ENCODE measurements at places on chromosomes 16 and 17. TPM values are rescaled to one million over a fixed set of nuclear protein-coding genes. Genes with fewer than 3 reads are reported as not detected.
A peak's percentile ranks its signal among the peaks of the same experiment; 100 is the strongest.

DNA sequence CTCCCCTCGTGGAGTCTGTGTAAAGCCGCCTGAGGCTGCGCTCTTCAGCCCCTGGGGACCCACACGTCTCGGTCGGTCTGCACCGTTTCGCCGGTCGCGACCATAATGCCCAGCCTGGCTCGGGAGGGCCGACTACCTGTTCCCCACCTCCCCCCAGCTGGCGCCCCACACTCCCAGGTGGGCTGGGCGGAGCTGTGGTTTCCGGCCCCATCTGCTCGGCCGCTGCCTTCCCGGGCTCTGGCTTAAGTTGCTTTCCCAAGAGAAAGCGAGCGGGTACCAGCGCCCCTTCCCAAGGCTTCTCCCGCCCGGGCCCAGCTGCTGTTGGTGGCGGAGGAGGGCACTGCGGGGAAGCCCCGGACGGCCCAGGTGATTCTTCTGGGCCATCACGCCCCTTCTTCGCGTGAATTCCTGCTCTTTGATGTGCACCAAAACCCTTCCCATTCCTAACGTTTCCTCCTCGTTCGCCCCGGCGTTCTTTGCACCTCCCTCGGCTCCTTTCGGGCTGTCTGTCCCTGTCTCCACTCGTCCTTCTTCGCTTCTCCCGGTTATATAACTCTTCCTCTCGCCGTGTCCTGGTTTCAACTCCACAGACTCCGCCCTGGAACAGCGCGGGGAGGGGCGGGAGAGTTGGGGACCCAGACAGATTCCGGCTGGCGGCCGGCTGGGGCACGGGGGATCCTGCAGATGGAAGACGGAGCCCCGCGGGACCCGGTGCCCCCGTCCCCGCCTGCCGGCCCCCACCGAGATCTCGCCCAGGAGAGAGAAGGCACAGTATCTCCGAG, 2.0 kb downstream of the KDM6B start:
- DNase-seq, result peak; percentile 61

GRCh38 chr17:46190763-46191162, 2.5 kb downstream of the KANSL1 start:
- DNase-seq, result no peak

DNA sequence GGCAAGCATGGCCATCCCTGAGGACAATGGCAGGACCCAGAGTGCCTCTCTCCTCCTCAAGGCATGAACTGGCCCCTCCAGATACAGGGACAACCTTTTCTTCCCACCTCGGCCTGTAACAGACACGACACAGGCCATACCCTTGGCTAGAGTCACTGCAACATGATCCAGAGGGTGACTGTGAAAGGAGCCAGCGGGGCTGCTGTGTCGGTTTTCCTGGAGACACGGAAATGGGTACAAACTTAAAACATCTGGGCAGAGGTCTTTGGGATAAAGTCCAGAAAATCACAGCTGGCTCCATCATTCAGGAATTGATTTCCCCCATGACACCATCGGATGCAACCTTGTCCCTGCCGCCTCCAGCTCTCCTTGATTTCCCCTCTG, 5.3 kb downstream of the CEP295NL start:
- no peak for DNase-seq

- DNase-seq, result no peak
Observed at GRCh38 chr17:83192161-83192788, 112.9 kb downstream of the METRNL start.

GRCh38 chr17:76572201-76572910, 13.3 kb downstream of the ST6GALNAC2 start:
- DNase-seq, result no peak

Gene MYH13
- not detected for polyA plus RNA-seq

- DNase-seq, result no peak
Observed at GRCh38 chr16:84292011-84292410, 2.7 kb upstream of the WFDC1 start.

Gene ZNF624
- polyA plus RNA-seq, result 8.8 TPM

GRCh38 chr17:75428543-75429469, 23.3 kb upstream of the GRB2 start:
- DNase-seq, result no peak

- no peak for DNase-seq
Observed at GRCh38 chr17:80751070-80751945, 206.7 kb downstream of the RPTOR start.

GRCh38 chr16:57681950-57682728, 12.5 kb upstream of the DRC7 start:
- DNase-seq, result no peak

DNA sequence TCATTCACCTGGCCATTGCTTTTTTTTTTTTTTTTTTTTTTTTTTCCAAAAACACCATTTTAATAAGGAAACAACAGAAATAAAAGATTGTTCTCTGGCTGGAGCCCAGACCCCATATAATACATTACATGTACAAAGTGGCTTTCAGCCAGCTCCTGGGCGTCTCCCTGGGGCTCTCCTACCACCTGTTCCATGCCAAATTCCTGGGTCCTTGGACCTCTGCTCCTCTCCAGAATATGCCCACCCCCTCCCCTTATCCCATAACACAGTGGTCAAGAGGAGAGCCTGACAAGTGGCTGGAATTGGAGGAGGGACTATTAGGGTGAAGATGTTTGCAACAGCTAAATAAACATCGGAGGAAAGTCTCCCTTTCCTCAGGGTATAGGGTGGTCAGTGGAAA, 3.6 kb upstream of the PHF12 start:
- DNase-seq, result no peak

Gene ATP1B2
- polyA plus RNA-seq, result 25.3 TPM

GRCh38 chr17:70205401-70205800, 36.1 kb downstream of the KCNJ2 start:
- DNase-seq, result no peak
